ENCODE measurements at places on chromosomes 7 and 10. TPM values are rescaled to one million over a fixed set of nuclear protein-coding genes. Genes with fewer than 3 reads are reported as not detected.

GRCh38 chr10:11363497-11363896 is 248.0 kb downstream of the USP6NL start:
- H3K4me1 ChIP-seq = peaks cover 2% of the 10 kb centered on the region
- no peak overlapping the region for H3K4me3 ChIP-seq
- DNase-seq = no peak

The TAS2R41 gene
- not detected for polyA plus RNA-seq

- H3K27me3 ChIP-seq = peaks cover 1% of the 10 kb centered on the region
- H3K36me3 ChIP-seq = no peaks in the 10 kb centered on the region
- H3K4me3 ChIP-seq = no peak overlapping the region
- DNase-seq = no peak
Measured at GRCh38 chr7:84363741-84364140, 169.2 kb upstream of the SEMA3A start.

GRCh38 chr7:36192053-36192824 is 39.2 kb downstream of the EEPD1 start:
- peaks cover 5% of the 10 kb centered on the region for H3K27me3 ChIP-seq
- H3K4me1 ChIP-seq = no peaks in the 10 kb centered on the region
- no peak for DNase-seq
- no peaks in the 10 kb centered on the region for H3K36me3 ChIP-seq
- no peak overlapping the region for H3K27ac ChIP-seq

- H3K27me3 ChIP-seq = peaks cover 2% of the 10 kb centered on the region
- no peak overlapping the region for H3K4me3 ChIP-seq
- no peak overlapping the region for H3K27ac ChIP-seq
- H3K36me3 ChIP-seq = no peaks in the 10 kb centered on the region
- DNase-seq = no peak
Measured at GRCh38 chr10:127082651-127083050, 113.7 kb downstream of the INSYN2A start.

DNA sequence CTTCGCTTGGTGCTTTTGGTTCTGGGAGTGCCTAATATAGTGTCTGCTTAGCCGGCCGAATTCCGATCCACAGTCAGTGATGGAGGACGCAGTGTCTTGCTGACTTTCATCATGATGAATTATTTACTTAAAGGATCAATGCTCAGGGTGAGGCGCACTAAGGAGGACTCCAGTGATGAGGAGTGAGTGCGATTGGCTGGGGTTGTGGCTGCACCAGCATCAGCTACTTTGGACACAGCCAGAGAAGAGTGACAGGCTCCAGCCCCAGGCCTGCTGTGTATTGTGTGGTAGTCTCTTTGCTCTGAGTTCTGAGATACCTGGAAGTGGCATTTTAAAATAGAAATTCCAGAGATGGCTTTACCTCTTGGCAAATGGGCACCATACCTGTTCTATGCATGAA is 73.3 kb upstream of the ANLN start:
- H3K4me3 ChIP-seq = no peak overlapping the region
- no peaks in the 10 kb centered on the region for H3K27me3 ChIP-seq
- no peaks in the 10 kb centered on the region for H3K36me3 ChIP-seq
- no peak overlapping the region for H3K27ac ChIP-seq
- DNase-seq = no peak

- H3K4me3 ChIP-seq = no peak overlapping the region
- no peak overlapping the region for H3K27ac ChIP-seq
- H3K4me1 ChIP-seq = no peaks in the 10 kb centered on the region
Measured at GRCh38 chr10:92640107-92640506, 47.2 kb downstream of the KIF11 start.

DNA sequence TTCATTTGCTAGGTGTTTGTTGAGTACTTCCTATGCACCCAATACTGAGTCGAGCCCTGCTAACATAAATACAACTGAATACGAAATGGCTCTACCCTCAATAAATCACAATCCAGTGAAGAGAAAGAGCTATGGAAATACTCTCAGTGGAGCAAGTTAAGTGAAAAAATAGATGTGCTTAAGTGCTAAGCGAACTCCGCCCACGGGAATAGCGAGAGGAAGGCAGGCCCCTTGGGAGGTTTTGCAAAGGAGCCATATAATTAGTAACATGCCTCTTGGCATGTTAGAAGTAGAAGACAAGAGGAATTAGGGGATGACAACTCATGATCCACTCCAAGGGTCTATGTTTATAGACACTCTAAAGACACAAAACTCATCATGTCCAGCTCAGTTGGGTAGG is 42.8 kb upstream of the TSPAN33 start:
- H3K4me3 ChIP-seq = no peak overlapping the region
- no peaks in the 10 kb centered on the region for H3K27me3 ChIP-seq
- H3K36me3 ChIP-seq = no peaks in the 10 kb centered on the region
- H3K27ac ChIP-seq = no peak overlapping the region
- no peak for DNase-seq

DNA sequence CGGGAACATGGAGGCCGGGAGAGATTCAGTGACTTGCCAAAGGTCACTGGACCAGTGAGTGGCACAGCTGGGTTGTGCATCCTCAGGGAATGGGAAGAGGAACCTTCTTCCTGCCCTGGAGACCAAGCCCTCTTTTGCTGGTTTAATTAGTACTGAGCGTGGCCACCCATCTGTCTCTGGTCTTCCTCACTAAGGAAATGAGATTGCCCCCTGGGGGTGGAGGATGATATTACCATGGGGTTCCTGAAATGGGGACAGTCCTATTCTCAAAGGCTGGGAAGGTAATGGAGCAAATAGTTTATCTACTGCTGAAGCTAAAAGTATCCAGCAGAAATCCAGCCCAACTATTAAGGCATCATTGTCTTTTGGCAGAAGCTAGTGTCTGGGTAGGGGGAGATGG is 98.6 kb upstream of the FGFR2 start:
- H3K4me1 ChIP-seq = no peaks in the 10 kb centered on the region
- H3K27me3 ChIP-seq = peaks cover 3% of the 10 kb centered on the region
- no peak overlapping the region for H3K4me3 ChIP-seq
- no peak for DNase-seq
- H3K36me3 ChIP-seq = no peaks in the 10 kb centered on the region

GRCh38 chr7:115561335-115562110 is 469.0 kb downstream of the TFEC start:
- no peaks in the 10 kb centered on the region for H3K4me1 ChIP-seq
- no peaks in the 10 kb centered on the region for H3K36me3 ChIP-seq
- H3K27me3 ChIP-seq = peaks cover 5% of the 10 kb centered on the region

GRCh38 chr7:77626586-77627308 is 69.5 kb upstream of the RSBN1L start:
- no peak for DNase-seq
- peaks cover 14% of the 10 kb centered on the region for H3K36me3 ChIP-seq
- H3K4me1 ChIP-seq = peaks cover 14% of the 10 kb centered on the region
- H3K4me3 ChIP-seq = no peak overlapping the region
- H3K27me3 ChIP-seq = peaks cover 7% of the 10 kb centered on the region

DNA sequence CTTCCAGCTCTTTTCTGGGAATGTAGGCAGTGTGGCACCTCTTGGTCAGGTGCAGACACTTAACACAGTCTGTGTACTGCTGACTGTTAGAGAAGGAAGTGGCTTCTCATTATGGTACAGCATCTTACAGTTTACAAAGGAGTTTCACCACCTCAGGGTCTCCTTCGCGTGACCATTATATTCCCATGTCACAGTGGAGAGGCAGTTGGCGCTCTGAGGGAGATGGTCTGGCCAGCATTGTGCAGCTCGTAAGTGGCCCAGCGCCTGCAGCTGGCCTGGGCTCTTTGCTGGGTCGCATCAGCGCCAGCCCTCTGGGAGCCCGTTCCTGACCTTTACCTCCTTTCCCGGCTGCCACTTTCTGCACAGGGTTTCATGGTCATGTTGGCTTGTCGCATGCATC is 15.4 kb downstream of the TSPAN15 start:
- DNase-seq = no peak
- H3K27me3 ChIP-seq = peaks cover 3% of the 10 kb centered on the region
- no peak overlapping the region for H3K27ac ChIP-seq
- no peaks in the 10 kb centered on the region for H3K36me3 ChIP-seq
- peaks cover 23% of the 10 kb centered on the region for H3K4me1 ChIP-seq
- H3K4me3 ChIP-seq = peak overlapping the region; percentile 65

DNA sequence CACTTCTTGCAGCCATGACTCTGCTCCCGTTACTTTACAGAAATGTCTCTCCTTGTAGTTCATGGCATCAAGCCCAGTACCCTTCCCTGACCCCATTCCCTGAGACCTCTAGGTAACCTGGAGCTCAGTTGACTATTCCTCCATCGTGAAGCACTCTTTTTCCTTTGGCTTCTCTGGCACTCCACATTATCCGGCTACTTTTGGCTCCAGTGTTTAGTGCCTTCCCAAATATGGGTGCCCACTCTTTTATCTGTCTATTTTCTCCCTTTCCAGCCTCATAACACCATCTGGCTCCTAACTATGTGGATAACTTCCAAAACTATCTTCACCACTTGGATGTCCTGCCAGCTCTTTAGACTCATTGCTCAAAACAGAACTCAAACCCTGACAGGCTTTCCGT is 744.7 kb upstream of the GALNT17 start:
- no peak for DNase-seq
- H3K4me3 ChIP-seq = no peak overlapping the region
- peaks cover 2% of the 10 kb centered on the region for H3K27me3 ChIP-seq
- H3K27ac ChIP-seq = no peak overlapping the region

GRCh38 chr10:5526691-5527331 is 2.0 kb downstream of the CALML3 start:
- no peaks in the 10 kb centered on the region for H3K36me3 ChIP-seq
- no peak overlapping the region for H3K4me3 ChIP-seq
- peaks cover 3% of the 10 kb centered on the region for H3K27me3 ChIP-seq
- DNase-seq = no peak

The CALN1 gene
- not detected for polyA plus RNA-seq

All from immature natural killer cell (primary cell).